Stromal cell of bone marrow (primary cell): ENCODE measurements at places on chromosomes 6 and 20.
A peak's percentile ranks its signal among the peaks of the same experiment; 100 is the strongest.

- DNase-seq: no peak
These were observed 1106.2 kb upstream of the GJE1 start for GRCh38 chr6:141026504-141026903.

- DNase-seq: peak; percentile 81
These were observed 12.2 kb upstream of the AKIRIN2 start for GRCh38 chr6:87714093-87714842.

DNA sequence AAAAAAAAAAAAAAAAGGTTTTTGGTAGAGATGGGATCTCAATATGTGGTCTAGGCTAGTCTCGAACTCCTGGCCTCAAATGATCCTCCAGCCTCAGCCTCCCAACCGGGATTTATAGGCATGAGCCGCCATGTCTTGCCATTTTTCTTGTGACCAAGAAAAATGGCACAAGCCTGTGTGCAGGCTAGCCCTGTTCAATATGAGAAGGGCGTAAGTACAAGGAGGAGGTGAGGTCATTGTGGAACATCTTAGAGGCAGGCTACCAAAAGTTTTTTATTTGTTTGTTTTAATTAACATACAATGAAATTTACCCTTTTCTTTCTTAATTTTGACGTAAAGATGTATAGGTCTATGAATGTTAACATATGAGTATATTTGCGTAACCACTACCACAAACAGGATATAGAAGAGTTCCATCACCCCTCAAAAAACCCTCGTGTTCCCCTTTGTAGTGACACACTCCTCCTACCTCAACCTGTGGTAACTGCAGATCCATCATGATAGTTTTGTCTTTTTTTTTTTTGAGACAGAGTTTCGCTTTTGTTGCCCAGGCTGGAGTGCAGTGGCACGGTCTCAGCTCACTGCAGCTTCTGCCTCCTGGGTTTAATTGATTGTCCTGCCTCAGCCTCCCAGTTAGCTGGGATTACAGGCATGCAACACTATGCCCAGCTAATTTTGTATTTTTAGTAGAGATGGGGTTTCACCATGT is 28.3 kb upstream of the KIF3B start:
- DNase-seq: no peak

DNA sequence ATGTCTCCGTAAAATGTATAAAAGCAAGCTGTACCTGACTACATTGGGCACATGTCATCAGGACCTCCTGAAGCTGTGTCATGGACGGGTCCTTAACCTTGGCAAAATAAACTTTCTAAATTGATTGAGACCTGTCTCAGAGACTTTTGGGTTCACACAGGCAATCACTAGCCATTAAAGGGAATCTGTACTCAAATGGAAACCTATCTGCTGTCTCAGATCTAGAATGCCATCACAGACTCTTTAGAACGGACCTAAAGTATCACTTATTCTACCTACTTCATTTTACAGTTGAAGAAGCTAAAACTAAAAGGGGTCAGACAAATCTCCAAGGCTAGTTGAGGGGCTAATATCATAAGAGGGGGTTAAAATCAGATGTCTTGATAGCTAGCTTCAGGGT is 11.1 kb downstream of the SAMD3 start:
- DNase-seq: no peak

- no peak for DNase-seq
These were observed 37.5 kb downstream of the SRC start for GRCh38 chr20:37383229-37383989.

GRCh38 chr20:34243377-34243776 is 2.2 kb downstream of the ASIP start:
- no peak for DNase-seq
